ENCODE measurements at places on chromosomes 3 and 15. TPM values are rescaled to one million over a fixed set of nuclear protein-coding genes. Genes with fewer than 3 reads are reported as not detected.

The SLC9A9 gene
- total RNA-seq = 1.6 TPM

The CHRNA7 gene
- total RNA-seq = not detected

The LSM3 gene
- 22.9 TPM for total RNA-seq

- no peaks in the 10 kb centered on the region for H3K4me1 ChIP-seq
- H3K27me3 ChIP-seq = no peaks in the 10 kb centered on the region
- no peak for DNase-seq
Measured at GRCh38 chr3:59612444-59612715, 562.6 kb upstream of the CFAP20DC start.

The GATA2 gene
- not detected for total RNA-seq

DNA sequence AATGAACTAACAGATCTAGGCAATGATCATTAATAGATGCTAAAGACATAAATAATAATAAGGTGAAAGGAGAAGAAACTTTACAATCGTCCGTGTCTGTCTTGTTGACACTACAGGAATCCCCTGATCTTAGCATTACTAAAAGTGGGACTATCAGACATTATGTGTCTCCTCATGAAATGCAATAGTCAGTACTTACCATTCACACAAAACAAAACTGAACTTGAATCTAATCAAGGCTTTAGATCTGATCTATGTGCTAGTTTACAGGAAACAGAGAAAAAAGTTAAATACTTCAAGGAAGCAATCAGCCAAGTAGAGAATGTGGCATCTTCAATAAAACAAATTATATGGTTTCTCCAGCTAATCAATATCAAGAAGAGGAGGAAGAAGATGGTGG, 73.7 kb downstream of the PIK3CB start:
- peak overlapping the region; percentile 88 for H3K27ac ChIP-seq
- no peak overlapping the region for H3K4me3 ChIP-seq
- H3K4me1 ChIP-seq = peaks cover 35% of the 10 kb centered on the region
- no peak for DNase-seq

DNA sequence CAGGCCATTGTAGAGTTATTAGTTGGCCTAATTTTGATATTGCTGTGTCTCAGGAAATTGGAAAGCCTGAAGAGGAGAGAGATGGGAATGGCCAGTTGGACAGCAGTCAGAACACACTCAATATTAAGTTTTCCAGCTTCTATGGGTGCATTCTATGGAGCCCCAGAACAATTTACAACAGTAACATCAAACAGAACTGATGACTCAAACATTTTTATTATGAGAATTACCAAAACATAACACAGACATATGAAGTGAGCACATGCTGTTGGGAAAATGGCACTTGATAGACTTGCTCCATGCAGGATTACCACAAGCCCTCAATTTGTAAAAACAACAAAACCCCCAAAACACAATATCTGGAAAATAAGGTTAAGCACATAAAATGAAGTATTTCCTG, 104.3 kb downstream of the GADL1 start:
- peaks cover 3% of the 10 kb centered on the region for H3K27me3 ChIP-seq
- no peak overlapping the region for H3K4me3 ChIP-seq
- no peak overlapping the region for H3K27ac ChIP-seq
- no peaks in the 10 kb centered on the region for H3K4me1 ChIP-seq

GRCh38 chr3:79729096-79729495, 38.7 kb downstream of the ROBO1 start:
- H3K4me1 ChIP-seq = no peaks in the 10 kb centered on the region
- no peak overlapping the region for H3K4me3 ChIP-seq
- no peak overlapping the region for H3K27ac ChIP-seq
- no peaks in the 10 kb centered on the region for H3K36me3 ChIP-seq

The TIMP4 gene
- 0.50 TPM for total RNA-seq

DNA sequence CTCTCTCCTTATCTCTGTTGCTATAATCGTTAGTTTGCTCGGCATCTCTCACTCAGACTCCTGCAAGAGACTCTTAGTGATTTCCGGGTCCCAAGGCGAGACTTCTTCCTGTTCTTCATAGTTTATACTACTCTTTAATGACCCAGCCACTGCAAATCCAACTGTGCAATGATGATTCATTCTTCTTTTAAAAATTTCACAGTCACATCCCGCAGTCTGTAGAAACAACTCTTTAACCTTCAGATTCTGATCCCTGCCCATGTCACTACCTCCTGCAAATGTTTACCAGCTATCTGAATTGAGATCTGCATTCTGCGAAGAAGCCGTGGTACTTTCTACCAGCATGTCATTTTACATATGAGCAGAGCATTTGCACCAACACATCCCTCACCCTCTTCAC, 2.8 kb upstream of the VGLL3 start:
- no peak overlapping the region for H3K4me3 ChIP-seq
- H3K4me1 ChIP-seq = peaks cover 3% of the 10 kb centered on the region
- H3K27ac ChIP-seq = no peak overlapping the region
- H3K27me3 ChIP-seq = peaks cover 10% of the 10 kb centered on the region
- H3K36me3 ChIP-seq = no peaks in the 10 kb centered on the region

The PYGO1 gene
- not detected for total RNA-seq

DNA sequence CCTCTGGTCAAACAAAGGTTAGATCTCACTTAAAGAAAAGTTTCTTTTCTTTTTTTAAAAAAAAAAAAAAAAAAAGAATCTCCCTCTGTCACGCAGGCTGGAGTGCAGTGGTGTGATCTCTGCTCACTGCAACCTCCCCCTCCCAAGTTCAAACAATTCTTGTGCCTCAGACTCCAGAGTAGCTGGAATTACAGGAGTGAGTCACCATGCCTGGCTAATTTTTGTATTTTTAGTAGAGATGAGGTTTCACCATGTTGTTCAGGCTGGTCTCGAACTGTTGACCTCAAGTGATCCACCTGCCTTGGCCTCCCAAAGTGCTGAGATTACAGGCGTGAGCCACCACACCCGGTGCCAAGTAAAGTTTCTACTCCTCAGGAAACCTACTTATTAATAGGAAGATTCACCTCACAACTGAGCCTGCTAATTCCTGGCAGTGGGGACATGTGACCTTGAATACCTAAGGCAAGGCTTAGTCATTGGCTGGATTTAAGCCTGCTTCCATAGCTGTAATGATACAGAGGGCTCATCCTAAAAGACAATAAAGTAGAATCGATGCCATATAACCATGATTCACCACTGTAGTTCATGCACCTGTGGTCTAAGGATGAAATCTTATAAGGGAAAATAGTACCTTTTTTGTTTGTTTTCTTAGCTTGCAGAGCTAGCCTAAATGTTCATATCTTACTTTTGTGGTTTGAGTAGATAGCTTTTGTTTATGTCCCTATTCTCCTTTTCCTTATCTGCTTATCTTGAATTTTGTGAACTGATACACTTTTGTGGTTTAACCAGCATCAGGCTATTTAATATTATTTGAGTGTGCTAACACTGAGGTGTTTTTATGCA, 24.8 kb upstream of the RBMS3 start:
- H3K36me3 ChIP-seq = no peaks in the 10 kb centered on the region
- no peaks in the 10 kb centered on the region for H3K4me1 ChIP-seq
- no peaks in the 10 kb centered on the region for H3K27me3 ChIP-seq
- no peak overlapping the region for H3K4me3 ChIP-seq
- DNase-seq = no peak

The STRIT1 gene
- not detected for total RNA-seq

The KNG1 gene
- total RNA-seq = not detected

GRCh38 chr15:89043031-89044002, 44.9 kb upstream of the ABHD2 start:
- no peaks in the 10 kb centered on the region for H3K36me3 ChIP-seq
- peaks cover 3% of the 10 kb centered on the region for H3K4me1 ChIP-seq
- no peak overlapping the region for H3K4me3 ChIP-seq
- H3K27me3 ChIP-seq = peaks cover 2% of the 10 kb centered on the region
- no peak for DNase-seq
- H3K27ac ChIP-seq = no peak overlapping the region

- H3K27ac ChIP-seq = no peak overlapping the region
- H3K4me1 ChIP-seq = peaks cover 27% of the 10 kb centered on the region
- H3K36me3 ChIP-seq = no peaks in the 10 kb centered on the region
- H3K27me3 ChIP-seq = peaks cover 16% of the 10 kb centered on the region
- no peak overlapping the region for H3K4me3 ChIP-seq
Measured at GRCh38 chr15:43516185-43516584, 1.2 kb upstream of the MAP1A start.

GRCh38 chr15:101037090-101037830, 118.1 kb downstream of the LRRK1 start:
- no peak overlapping the region for H3K4me3 ChIP-seq
- no peak overlapping the region for H3K27ac ChIP-seq
- peaks cover 8% of the 10 kb centered on the region for H3K36me3 ChIP-seq
- no peak for DNase-seq
- peaks cover 26% of the 10 kb centered on the region for H3K27me3 ChIP-seq

DNA sequence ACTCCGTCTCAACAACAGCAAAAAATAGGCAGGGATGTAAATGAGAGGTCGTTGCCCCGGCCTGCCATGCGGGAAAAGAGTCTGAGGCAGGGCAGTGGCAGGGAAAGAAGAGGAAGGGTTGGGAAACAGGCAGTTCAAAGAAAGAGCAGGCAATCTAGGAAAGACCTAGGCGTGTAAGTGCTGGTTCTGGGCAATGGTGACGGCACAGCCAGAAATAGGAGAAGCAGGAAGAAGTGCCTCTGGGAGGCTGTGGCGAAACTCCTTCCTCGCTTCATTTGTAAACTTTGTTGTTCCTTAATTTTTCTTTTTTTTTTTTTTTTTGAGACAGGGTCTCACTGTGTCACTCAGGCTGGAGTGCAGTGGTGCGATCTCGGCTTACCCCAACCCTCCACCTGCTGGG, 4.3 kb downstream of the SLC51A start:
- H3K4me3 ChIP-seq = no peak overlapping the region
- no peak for DNase-seq
- H3K27me3 ChIP-seq = no peaks in the 10 kb centered on the region
- peaks cover 14% of the 10 kb centered on the region for H3K4me1 ChIP-seq
- no peaks in the 10 kb centered on the region for H3K36me3 ChIP-seq

The SPRED1 gene
- 0.92 TPM for total RNA-seq

DNA sequence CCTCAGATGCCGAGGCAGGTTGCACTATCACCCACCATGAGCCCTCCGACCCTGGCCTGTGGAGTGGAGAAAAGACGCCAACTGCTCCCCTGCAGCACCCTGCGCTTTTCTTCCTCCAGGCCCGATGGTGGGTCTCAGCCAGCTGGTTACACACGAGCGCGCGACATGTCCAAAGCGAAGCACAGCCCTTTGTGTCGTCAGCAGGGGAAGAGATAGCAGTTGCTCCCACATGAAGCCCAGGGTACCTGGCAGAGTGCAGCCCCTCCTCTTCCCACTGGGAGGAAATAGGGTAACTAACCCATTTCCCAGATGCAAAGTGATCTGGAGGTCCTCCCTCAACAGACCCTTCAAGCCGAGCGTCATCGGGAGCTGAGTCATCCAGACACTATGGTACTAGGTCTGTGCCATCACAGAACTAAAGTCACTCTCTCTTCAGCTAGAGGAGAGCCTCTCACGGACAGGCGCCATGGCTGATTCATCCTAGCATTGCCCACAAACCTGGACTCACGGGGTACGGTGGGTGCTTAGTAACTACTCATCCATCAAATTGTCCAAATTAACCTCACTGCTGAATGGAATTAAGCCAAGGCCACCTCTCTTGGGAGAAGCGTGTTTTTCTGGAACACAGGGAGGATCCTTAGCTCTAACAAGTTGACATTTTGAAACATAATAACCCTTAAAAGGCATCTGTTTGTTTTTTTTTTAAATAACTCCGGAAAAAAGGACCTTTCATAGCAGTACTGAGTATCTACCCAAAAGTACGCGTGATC, 45.2 kb upstream of the BDH1 start:
- H3K27me3 ChIP-seq = no peaks in the 10 kb centered on the region
- no peak overlapping the region for H3K27ac ChIP-seq
- H3K4me3 ChIP-seq = no peak overlapping the region

DNA sequence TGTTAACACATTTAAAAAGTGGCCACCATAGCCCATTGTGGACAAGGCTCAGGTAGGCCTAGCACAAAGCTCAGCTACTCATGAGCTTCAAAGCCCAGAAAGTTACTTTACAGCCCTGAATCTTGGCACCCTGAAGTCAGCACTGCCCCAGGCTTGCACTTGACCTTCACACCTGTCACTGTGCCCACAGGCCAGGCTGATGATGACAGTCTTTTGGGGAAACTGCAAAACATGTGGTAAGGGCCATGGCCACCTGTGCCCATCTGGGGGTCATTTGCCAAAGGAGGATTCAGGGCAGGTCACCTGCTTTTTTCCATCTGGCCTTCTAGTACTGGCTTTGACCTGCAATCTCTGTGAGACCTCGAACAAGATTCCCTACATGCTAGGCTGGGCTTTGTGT, 11.0 kb downstream of the CHDH start:
- no peak for DNase-seq
- H3K4me1 ChIP-seq = no peaks in the 10 kb centered on the region
- peaks cover 2% of the 10 kb centered on the region for H3K27me3 ChIP-seq
- no peak overlapping the region for H3K4me3 ChIP-seq
- H3K27ac ChIP-seq = no peak overlapping the region
- no peaks in the 10 kb centered on the region for H3K36me3 ChIP-seq

DNA sequence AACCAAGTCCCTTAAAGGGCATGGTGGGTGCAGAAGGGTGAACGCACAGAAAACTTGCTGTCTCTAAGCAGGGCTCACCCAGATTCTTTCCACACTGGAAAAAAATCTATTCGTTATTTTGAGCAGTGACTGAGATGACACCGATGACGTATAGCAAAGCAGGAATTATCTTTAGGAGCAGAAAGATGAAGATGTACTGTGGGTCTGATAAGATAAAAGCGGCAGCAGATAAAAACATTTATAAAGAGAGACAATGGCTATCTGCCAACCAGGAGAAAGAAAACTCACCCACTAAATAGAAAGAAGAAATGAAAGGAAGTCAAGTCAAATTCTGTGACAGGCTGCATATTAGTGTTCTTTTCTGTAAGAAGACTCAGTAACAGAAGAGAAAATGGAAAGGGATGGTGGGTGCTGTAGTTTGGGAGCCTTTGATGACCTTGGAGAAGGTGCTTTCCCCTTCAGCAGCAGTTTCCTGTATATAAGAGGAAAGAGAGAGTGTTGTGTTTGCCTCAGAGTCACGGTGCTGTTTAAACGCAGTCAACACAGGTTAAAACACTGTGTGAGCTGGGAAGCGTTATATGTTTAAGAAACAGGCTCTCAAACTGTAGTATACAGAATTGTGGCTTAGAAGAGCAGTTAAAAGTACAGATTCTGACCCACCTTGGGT, 111.6 kb downstream of the AQP9 start:
- H3K36me3 ChIP-seq = no peaks in the 10 kb centered on the region
- no peaks in the 10 kb centered on the region for H3K27me3 ChIP-seq
- peak overlapping the region; percentile 31 for H3K4me3 ChIP-seq
- peak overlapping the region; percentile 30 for H3K27ac ChIP-seq
- DNase-seq = peak; percentile 22

DNA sequence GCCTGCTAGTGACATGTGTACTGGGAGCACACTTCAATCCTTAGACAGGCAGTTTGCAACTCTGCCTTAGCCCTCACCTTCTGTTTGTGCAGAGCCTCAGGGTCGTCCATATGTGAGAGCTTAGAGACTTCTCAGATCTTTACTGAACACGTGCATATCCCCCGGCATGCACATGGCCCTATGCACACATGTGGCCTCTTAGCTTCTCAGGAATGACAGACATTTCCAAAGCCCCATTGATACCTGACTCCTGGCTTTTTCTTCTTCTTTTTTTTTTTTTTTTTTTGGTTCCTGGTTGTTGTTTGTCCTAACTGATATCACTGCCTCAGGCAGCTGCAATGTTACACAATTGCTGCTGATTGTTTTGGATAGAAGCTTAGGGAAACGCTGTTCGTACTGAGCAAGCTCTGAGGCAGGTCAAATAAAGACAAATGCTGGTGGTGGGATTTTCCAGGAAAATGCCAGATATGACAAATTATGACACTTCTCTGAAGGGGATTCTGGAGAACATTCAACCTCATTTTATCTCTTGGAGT, 107.2 kb upstream of the RGMA start:
- H3K4me1 ChIP-seq = no peaks in the 10 kb centered on the region
- no peak overlapping the region for H3K27ac ChIP-seq
- peaks cover 18% of the 10 kb centered on the region for H3K27me3 ChIP-seq
- H3K4me3 ChIP-seq = no peak overlapping the region
- H3K36me3 ChIP-seq = no peaks in the 10 kb centered on the region
- DNase-seq = no peak

The EIF4E3 gene
- 36.7 TPM for total RNA-seq

Measured in activated CD4-positive, alpha-beta memory T cell treated with anti-CD3 and anti-CD28 coated beads for 36 hours (primary cell).